ENCODE measurements at places on chromosomes 3 and 15. TPM values are rescaled to one million over a fixed set of nuclear protein-coding genes. Genes with fewer than 3 reads are reported as not detected.

DZIP1L gene
- total RNA-seq, result 23.1 TPM

OXSM gene
- not detected for total RNA-seq

- peaks cover 42% of the 10 kb centered on the region for H3K4me1 ChIP-seq
- no peak overlapping the region for H3K4me3 ChIP-seq
- H3K27ac ChIP-seq, result no peak overlapping the region
- no peak for DNase-seq
Observed at GRCh38 chr3:64166584-64167162, 58.6 kb downstream of the PRICKLE2 start.

DNA sequence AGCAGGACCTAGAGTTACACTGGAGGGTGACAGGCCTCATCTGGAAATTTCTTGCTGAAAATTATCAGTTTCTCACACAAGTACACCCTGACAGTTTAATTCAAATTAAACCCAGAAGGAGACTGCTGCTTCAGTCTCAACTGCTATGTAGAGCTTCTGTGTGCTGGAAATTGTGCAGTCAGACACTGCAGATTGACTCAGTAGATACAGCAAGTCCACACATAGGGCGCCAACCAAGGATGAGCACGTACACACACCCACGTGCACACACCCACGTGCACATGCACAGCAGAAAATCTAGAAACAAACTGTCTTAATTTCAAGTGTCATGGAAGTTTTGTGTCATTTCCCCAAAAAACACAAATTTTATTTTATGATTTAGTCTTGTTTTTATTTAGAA is 192.9 kb downstream of the PDE8A start:
- no peaks in the 10 kb centered on the region for H3K36me3 ChIP-seq
- no peaks in the 10 kb centered on the region for H3K27me3 ChIP-seq
- H3K4me3 ChIP-seq, result no peak overlapping the region
- no peaks in the 10 kb centered on the region for H3K4me1 ChIP-seq

GRCh38 chr3:26118165-26118564 is 328.3 kb downstream of the OXSM start:
- no peaks in the 10 kb centered on the region for H3K4me1 ChIP-seq
- DNase-seq, result no peak
- no peak overlapping the region for H3K4me3 ChIP-seq
- no peaks in the 10 kb centered on the region for H3K27me3 ChIP-seq
- no peaks in the 10 kb centered on the region for H3K36me3 ChIP-seq

DNA sequence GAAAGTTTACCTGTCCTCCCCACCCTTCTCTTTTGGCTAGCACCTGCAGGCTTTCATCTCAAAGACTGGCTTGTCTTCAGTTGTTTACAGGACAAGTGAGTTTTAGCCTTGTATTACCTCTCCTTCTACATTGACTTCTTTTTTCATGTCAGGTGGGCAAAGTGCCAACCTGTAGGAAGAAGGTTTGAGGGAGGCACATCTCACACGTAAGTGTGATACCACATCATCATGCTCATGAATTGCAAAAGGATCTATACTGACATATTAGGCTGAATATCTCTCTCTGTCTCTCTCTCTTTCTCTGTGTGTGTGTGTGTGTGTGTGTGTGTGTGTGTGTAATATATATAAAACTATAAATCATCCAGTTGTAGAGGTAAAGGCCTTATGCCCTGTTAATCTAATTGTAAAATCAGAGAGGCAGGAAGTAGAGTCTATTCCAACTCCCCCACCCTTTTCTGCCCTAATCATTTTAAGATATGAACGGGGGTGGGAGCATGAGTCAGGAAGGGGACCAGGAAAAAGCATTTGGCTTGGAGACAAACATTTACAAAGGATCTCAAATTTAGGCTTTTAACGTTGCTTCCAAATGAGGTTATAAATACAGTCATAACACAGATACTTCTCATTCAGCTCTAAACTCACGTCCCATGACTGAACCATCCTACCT is 107.0 kb upstream of the PFN2 start:
- H3K36me3 ChIP-seq, result no peaks in the 10 kb centered on the region
- peaks cover 9% of the 10 kb centered on the region for H3K4me1 ChIP-seq
- no peak overlapping the region for H3K27ac ChIP-seq

DNA sequence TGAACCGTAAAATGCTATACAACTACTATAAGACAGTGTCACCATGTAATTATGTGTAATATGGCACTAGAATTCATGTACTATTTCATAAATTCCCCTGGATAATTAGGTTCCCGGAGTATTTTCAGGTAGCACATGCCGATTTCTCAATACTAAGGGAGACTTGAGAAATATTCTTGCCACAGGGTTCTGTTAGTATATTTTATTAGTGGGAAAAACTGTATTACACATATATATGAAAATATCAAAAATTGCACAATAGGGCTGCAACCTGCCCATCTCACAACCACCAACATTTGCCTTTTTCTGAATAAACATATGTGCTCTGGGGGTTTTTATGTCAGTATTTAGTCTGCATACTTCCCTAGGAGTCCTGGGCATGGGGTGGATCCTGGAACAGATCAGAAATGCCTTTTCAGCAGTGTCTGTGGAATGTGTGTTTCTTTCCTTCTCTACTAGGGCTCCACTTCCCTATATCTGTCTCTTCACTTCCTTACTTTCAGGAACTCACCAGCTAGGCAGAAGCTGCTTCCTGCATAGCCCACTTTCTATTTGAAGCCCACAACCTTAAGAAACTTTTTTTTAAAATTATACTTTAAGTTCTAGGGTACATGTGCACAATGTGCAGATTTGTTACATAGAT is 87.5 kb downstream of the RPL39L start:
- H3K4me3 ChIP-seq, result no peak overlapping the region
- H3K36me3 ChIP-seq, result peaks cover 12% of the 10 kb centered on the region
- DNase-seq, result no peak
- no peaks in the 10 kb centered on the region for H3K27me3 ChIP-seq
- H3K27ac ChIP-seq, result no peak overlapping the region

- no peak overlapping the region for H3K27ac ChIP-seq
- DNase-seq, result no peak
Observed at GRCh38 chr15:27043770-27044169, 72.8 kb downstream of the GABRG3 start.

DNA sequence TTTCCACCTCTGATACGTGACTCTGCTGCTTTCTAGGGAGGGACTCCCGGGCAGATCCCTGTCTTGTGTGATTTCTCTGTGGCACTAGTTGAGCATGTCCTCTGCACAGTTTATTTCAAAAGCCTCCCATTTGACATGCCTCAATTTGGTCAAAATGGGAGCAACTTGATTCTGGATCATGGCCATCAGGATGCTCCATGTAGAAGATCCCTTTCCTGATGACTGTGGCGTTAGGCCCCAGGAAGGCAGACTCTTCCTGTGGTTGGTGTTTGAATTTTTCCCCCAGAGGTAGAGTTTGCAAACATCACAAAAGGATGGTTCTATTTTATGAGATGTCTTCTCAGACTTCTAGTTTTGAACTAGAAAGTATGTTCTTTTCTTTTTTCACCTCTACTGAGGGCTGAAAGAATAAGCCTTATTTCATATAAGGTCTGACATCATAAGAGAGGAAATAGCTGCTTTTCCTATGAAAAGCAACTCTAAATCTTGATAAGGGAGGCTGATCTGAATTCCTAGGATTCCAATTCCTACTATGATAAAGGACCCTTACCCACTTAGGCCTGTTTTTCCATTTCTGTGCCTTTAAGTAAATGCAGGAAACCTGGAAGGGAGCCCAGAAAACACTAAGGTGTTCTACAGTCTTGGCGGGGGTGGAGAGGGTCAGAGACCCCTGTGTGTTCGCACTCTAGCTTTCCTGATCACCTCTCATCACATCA is 243.8 kb upstream of the CHRM5 start:
- no peak overlapping the region for H3K4me3 ChIP-seq
- H3K27ac ChIP-seq, result no peak overlapping the region
- no peaks in the 10 kb centered on the region for H3K27me3 ChIP-seq
- H3K4me1 ChIP-seq, result no peaks in the 10 kb centered on the region

ADAMTS7 gene
- total RNA-seq, result 33.3 TPM

DNA sequence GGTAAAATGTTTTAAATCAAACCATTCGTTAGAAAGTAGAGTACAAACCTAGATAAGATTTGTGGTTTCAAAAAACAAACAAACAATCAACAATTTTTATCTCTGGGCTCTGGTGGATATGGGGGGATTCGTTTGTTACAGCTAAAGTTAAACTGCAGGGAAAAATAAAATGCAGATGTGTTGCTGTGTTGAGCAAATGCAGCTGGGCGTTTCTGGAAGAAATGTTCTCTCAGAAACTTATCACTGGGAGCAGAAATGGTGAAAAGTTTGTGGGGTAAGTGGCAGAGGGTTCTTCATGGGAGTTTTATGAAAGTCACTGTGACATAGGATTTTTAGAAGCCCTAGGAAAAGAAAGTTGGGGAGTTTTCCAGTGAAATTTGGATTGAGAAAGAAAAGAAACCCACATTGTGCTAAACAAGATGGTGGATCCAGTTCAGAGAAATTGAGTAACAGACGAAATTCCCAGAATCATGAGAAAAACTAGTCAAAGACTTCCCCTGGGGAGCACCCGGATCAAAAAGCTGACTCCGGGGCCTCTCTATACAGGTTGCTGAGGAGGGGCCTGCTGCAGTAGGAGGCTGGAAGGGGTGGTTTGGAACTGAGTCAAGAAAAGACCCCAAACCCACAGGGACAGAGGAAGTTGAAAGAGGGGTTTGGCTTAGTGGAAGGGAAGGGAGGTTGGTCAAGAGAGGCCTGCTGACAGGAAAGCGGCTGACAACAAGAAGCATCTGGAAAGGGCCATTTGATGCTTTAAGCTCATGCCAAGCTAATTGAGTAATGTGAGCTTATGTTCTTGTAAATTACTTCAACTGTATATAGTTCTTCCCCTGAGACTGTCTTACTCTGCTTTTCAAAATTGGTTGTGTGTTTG is 108.7 kb downstream of the RARB start:
- no peaks in the 10 kb centered on the region for H3K27me3 ChIP-seq
- H3K4me3 ChIP-seq, result no peak overlapping the region
- H3K4me1 ChIP-seq, result no peaks in the 10 kb centered on the region
- no peaks in the 10 kb centered on the region for H3K36me3 ChIP-seq

PRR20G gene
- total RNA-seq, result not detected

ZMYND10 gene
- not detected for total RNA-seq

PIERCE2 gene
- total RNA-seq, result not detected

WDR93 gene
- not detected for total RNA-seq

TRIM59 gene
- total RNA-seq, result not detected

DNA sequence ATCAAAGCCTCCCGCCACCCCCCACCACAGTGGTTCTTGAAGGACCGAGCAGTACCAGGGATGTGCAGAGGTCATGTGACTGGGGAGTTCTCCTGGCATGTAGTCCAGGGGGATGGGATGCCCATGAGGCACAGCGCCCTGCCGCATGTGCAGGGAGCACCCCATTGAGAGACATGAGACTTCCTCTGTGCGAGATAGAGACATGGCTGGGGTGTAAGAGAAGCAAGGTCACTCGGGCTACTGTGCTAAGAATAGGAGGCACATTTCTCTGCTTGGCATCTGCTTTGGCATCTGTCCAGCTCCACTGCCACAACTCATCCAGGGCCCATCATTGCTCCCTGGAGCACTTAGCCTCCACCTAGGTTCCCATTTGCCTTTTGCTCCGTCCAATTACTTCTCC is 2.4 kb upstream of the CYP1A1 start:
- no peaks in the 10 kb centered on the region for H3K36me3 ChIP-seq
- H3K4me1 ChIP-seq, result peaks cover 12% of the 10 kb centered on the region

- no peak overlapping the region for H3K4me3 ChIP-seq
- H3K4me1 ChIP-seq, result no peaks in the 10 kb centered on the region
- no peaks in the 10 kb centered on the region for H3K36me3 ChIP-seq
- no peak overlapping the region for H3K27ac ChIP-seq
- no peaks in the 10 kb centered on the region for H3K27me3 ChIP-seq
Observed at GRCh38 chr3:142973217-142974009, 9.9 kb upstream of the PAQR9 start.

CFAP100 gene
- not detected for total RNA-seq

- H3K36me3 ChIP-seq, result peaks cover 38% of the 10 kb centered on the region
- no peak overlapping the region for H3K27ac ChIP-seq
- H3K4me3 ChIP-seq, result peak overlapping the region; percentile 82
- DNase-seq, result no peak
- H3K27me3 ChIP-seq, result no peaks in the 10 kb centered on the region
Observed at GRCh38 chr3:149751551-149751950, 738 bp downstream of the COMMD2 start.

DNA sequence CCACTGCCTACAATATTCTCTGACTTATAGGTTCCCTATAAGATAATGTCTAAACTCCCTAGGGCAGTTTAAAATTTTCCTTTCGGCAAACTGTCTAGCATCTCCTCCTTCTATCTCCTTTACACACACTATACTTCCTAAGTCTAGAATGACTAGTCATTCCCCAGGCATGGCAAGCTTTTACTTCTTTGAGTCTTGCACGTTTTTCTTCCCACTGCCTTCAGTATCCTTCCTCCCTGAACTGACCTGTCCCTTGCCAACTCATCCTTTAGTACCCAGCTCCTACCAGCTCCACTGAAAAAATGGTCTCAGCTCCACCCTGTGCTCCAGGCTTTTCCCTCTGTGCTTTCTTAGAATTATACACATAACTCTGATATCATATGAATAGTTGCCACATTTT is 93.8 kb upstream of the KBTBD8 start:
- no peaks in the 10 kb centered on the region for H3K36me3 ChIP-seq
- H3K4me1 ChIP-seq, result no peaks in the 10 kb centered on the region
- H3K27ac ChIP-seq, result no peak overlapping the region
- no peaks in the 10 kb centered on the region for H3K27me3 ChIP-seq

DNA sequence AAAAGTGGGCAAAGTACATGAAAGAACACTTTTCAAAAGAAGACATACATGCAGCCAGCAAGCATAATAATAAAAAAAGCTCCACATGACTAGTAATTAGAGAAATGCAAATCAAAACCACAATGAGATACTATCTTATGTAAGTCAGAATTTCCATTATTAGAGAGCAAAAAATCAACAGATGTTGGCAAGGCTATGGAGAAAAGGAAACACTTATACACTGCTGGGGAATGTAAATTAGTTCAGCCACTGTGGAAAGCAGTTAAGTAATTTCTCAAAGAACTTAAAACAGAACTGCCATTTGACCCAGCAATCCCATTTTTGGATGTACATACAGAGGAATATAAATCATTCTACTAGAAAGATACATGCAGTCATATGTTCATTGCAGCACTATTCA is 360.7 kb downstream of the NSUN3 start:
- DNase-seq, result no peak
- H3K36me3 ChIP-seq, result no peaks in the 10 kb centered on the region
- H3K4me3 ChIP-seq, result no peak overlapping the region

All from ascending aorta (tissue), 2 donors.